NCI-H1105 treated with DMSO at 0.1 percent for 48 hours (cell line): ENCODE measurements at places on chromosomes 1 and 21.

GRCh38 chr1:227318016-227318852 lies at the start of gene CDC42BPA:
Gene CDC42BPA (minus strand): TSS chr1:227318492. CDS start chr1:227317182, 1,310 bp downstream.
- DNase-seq: peak; percentile 65

- DNase-seq: peak; percentile 80
Measured at GRCh38 chr21:42674351-42674940, 21.0 kb downstream of the PDE9A start.

GRCh38 chr1:79974659-79975058 lies 968.1 kb upstream of the ADGRL4 start:
- DNase-seq: no peak

GRCh38 chr1:47661040-47661439 lies 223.2 kb downstream of the FOXD2 start:
- no peak for DNase-seq

DNA sequence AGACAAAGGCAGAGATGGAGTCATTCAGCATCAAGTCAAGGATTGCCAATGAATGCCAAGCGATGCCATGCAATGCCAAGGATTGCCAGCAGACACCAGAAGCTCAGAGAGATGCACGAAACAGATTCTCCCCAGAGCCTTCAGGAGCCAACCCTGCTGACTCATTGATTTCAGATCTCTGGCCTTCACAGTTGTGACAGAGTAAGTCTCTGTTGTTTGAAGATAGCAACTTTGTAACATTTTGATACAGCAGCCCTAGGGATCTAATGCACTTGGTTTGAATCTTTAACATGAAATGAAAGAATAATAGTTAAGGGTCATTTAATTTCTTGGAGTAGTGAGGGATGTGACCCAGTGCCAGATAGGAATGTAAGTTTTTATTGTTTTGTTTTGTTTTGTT lies 287.4 kb upstream of the RUNX1 start:
- no peak for DNase-seq

DNA sequence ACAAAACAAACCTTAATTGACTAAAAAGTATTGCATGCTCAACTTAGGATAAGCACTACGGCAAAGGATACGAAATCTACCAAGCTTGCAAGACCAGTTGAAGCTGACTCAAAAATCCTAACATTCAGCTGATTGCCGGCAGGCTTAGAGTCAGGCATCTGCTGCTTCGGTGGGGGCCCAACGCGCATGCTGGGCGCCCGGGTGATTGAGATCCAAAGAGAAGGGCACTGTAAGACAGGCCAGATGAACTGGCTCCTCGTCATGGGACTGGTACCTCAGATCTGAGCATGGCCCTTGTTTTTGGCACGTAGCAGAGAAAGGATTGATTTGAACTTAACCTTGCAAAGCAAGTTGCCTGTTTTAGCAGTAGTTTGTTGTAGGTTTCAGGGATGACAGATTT lies 86.6 kb downstream of the PRDM2 start:
- no peak for DNase-seq

GRCh38 chr21:31555741-31556191 lies 103.7 kb upstream of the SOD1 start:
- DNase-seq: no peak

GRCh38 chr1:80155371-80155770 lies 1148.8 kb upstream of the ADGRL4 start:
- no peak for DNase-seq

DNA sequence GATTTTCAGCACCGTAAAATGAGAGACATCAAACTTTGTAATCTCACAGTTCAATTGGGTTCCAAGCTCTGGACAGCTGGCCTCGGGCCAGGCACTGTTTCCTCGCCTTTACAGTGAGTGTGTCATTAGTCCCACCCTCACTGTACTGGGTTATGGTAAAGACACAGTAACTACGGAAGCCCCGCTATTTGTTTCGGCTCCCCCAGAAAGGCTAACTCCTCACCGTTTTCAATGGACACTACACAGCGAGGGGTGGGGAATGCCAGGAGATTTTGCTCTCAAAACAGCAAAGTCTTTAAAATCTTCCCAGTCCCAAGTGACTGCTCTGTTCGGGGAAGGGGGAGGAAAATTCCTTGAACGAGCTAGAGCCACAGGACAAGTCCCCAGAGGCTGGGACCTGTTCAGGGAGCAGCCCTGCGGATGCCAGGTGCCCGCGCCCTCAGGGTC lies 757 bp upstream of the SPSB1 start:
- no peak for DNase-seq

DNA sequence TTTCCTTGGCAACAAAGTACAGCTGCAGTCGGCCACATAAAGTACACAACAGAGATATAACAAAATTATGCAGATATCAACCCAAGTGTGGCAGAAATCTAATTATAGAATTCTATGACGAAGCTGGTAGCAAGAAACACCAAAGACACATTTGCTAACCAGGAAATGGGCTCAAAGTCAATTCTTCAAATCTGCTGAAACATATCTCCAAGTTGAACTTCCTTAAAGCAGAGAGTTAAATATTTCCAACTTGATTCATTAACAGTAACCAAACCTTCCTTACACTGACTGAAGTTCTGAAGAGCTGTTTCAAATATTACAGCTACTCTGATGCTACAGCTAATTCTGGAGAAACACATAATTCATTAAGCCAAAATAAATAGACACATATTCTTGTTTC lies 67.6 kb upstream of the SDC3 start:
- DNase-seq: no peak

GRCh38 chr1:233034836-233035235 lies 84.4 kb downstream of the NTPCR start:
- DNase-seq: no peak

DNA sequence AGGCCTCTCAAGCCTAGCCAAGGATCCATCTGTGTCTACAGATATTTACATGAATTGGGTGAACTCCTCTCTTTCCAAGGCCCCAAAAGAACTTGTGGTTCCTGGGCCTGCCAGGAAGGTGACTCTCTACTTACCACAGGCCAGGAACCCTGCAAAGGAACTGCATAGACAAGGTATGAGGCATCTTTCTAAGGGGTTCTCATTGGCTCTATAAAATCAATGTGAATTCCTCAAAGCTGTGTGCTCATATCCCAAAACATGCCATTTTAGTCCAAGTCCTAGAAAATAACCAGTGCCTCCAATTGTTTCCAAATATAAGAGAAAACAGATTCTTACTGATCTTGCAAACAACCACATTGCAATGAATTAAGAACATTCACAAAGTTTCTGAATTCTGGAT lies 39.9 kb upstream of the RGL1 start:
- DNase-seq: no peak

DNA sequence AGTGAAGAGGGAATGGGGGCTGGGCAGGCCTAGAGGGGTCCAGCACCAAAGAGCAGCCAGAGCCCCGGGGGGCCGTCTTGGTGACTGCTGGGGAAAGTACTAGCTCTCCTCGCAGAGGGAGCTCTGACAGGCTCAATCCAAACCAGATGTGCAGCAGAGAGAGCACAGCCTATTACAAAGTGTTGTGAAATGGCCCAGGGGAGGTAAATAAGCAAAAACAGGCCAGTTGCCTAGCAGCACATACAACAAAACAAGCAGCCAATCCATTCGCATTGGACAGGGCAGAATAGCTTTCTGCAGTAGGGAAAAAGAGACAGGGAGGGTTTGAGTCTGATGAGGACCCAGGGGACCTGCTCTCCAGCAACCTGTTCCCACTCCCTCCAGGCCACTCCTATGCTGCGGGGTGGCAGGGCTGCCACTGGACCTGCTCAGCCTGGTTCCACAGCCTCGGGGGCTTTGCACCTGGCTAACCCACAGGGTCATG lies 239.6 kb upstream of the FGGY start:
- DNase-seq: no peak

DNA sequence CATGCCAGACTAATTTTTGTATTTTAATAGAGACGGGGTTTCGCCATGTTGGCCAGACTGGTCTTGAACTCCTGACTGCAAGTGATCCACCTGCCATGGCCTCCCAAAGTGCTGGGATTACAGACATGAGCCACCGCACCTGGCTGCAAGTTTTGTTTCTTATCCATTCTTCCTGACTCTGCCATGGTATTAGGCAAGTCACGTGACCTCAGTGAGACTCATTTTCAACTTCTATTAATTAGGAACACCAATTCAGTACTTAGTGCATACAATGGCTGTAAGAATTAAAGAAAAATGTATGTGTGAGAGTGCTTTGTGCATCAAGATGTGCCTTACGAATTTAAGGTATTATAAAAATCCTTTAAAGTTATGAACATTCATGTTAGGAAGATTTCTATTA lies 111.2 kb downstream of the CACNA1E start:
- DNase-seq: no peak

DNA sequence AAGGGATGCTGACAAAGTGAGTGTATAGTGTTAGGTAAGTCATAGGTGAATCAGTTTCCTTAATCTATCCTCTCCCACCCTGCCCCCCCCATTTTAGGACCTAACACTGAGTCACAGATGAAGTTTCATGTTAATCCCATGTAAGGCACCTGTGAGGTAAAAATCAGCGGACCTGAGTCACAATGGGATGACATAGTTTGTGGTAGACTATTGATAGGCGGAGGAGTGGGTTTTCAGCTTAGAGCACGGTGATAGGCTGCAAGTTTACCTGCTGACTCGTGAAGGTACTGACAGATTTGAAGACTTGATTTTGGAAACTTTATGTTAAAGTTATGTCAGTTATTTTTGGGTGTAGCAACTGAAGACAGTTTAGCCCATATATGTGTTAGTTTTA lies 1.7 kb downstream of the TOR1AIP1 start:
- DNase-seq: no peak

- peak; percentile 63 for DNase-seq
Measured at GRCh38 chr1:175146529-175147213, 45.9 kb downstream of the KIAA0040 start.

GRCh38 chr1:240441669-240442068 lies 170.3 kb downstream of the GREM2 start:
- DNase-seq: no peak

GRCh38 chr21:31489014-31489413 lies 145.0 kb upstream of the TIAM1 start:
- no peak for DNase-seq

DNA sequence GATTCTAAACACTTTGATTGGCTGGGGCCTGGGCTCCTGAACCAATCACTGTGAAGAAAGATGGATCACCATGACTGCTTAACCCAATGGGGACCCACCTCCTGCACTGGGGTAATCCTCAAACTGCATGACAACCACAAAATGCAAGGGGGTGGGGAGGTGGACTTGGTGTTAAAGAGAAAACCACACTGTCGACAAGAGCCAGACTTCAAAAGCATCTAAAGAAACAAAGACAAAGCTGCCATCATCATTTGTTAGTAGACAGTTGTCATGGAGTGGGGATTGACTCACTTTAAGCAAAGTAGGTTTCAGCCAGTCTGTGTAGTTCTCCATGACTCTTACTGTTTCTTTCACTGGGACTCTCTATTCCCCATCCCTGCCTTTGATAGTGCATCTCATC lies 433.8 kb downstream of the PLPP3 start:
- no peak for DNase-seq

GRCh38 chr1:201648066-201648906 lies 109.4 kb downstream of the NAV1 start:
- peak; percentile 67 for DNase-seq

DNA sequence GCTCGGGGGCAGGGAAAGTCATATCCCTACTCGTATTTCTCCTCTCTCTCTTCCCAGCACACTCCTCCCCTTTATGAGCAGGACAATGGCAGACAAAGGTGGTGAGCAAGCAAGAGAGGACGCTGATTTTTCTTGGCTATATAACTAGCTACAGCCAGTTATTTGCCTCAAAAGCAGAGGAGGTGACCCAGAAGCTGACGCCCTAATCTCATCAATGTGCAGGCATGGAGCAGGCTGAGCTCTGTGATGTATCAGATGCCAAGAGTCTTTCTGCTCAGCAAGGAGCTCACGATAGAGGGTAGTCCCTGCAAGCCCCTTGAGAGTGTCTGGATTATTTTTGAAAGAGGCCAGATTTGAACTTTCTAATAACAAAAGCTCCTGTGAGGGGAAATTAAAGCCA lies 75.5 kb downstream of the ASTN1 start:
- no peak for DNase-seq

DNA sequence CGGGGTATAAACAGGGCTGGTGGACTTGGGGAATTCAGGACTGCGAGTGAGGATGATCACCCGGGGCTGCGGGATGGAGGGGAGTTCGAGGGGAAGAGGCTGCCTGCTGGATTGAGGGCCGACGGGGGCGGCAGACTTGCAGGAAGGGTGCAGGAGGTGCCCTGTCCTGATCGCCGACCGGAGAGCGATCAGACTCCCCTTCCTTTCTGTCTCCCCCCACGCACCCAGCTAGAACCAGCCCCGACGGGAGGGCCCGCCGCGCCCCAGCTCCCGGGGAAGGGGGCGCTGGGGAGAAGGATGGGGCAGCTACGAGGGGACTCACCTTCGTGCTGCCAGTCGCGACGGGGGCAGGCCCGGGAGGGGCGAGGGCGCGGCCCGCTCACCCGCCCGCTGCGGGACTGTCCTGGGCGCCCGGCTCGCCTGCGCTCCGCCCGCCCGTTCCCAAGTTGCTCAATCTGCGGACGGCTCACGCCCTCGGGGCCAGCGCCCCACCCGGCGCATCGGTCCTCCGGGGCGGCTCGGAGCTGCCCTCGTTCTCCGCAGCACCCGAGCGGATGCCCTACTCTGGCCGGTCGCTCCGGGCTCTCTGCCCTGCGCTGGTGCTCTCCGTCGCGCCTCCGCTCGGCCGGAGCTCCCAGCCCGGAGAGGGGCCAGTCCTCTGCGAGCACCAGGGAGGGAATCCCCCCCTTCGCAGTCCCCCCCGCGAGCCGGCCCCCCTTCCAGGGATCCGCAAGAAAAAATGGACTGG lies at the start of gene RSPO1:
Gene RSPO1, minus strand, starts transcription at position 649 of the 748 bp plus-strand sequence. CDS start 5,231 bp downstream, outside the sequence.
- DNase-seq: peak; percentile 31

DNA sequence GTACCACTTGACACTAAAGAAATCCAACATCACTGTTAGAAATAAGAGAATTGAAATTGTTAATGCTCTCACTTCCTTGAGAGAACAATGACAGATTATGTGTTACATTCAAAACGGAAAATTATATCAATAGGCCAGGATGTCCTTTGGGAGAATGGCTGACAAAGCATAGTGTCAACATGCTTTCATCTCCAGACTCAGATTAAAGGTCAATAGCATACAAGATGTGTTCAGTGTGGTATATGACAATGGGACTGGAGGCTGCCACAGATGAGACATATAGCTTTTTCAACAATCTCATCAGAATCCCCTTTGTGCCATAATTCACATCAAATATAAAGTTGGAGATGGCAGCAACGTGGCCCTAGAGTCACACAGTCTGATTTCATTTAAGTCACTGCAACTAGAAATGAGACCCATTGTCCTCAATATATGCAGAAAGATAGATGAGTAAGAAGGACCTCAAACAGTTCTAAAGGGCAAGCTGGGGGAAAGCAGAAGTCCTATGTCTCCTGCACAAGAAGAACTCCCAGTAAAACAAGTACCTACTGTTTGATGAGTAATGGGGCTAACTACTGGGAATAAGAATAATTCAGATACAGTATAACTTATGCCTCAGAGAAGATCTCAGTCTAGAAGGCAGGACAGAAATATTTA lies 327.9 kb downstream of the TTLL7 start:
- no peak for DNase-seq

- no peak for DNase-seq
Measured at GRCh38 chr1:8473121-8473875, 155.4 kb downstream of the SLC45A1 start.

GRCh38 chr1:92210701-92211100 lies 7.0 kb upstream of the C1orf146 start:
- no peak for DNase-seq
